CD4-positive, alpha-beta T cell treated with Interferon alpha-2 for 1 hour (primary cell): ENCODE measurements at places on chromosomes 7 and 10.

- no peak for DNase-seq
Observed at GRCh38 chr7:134781171-134781570, 1.7 kb downstream of the CALD1 start.

GRCh38 chr10:120987359-120987758 lies 136.2 kb downstream of the WDR11 start:
- DNase-seq, result no peak

DNA sequence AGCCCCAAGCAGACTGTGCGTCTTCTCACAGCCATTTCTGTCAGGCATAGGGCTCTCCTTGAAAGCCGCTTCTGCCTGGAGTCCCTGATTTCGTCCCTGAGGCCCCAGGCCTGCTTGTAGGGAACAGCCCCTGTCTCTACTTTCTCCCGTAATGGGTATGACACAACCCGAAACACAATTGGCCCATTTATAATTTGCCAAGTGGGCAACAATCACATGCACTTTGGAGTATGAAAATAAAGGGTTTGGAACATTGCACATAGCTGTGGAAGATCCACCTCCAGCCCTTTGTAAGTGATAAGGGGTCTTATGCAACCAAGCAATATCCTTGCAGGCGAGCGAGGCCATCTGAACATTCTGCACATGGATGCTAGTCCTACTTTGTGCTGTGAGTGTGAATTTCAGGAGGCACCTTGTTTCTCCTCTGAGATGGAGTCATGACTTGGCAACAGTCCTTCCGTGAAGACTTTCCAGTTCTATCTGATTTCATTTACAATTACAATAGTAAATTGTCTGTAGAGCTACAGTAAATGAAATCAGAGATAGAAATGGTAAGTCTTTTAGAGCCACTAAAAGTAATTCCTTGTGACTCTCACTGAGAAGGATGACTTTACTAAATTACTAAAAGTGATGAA lies 141.5 kb downstream of the CUBN start:
- DNase-seq, result no peak

DNA sequence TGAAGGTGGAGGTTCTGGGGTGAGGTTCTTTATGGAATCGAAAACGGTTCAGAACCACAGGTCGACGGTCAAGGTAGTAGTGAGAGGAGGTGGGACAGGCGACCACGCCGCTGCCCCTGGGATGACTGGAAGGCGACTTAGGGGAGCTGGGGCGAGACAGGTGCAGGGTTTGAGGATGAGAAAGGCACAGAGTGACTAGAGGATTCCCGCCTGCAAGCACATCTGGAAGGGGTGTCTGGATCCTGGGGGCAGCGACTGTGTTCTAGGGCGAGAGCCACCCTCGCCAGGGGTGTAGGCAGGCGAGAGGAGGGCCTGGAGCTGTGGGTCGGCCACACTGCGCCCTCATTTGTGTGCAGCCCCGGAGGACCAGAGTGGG lies 468 bp upstream of the IRF5 start:
- no peak for DNase-seq

- DNase-seq, result no peak
Observed at GRCh38 chr10:72323108-72323749, 31.5 kb downstream of the DNAJB12 start.

DNA sequence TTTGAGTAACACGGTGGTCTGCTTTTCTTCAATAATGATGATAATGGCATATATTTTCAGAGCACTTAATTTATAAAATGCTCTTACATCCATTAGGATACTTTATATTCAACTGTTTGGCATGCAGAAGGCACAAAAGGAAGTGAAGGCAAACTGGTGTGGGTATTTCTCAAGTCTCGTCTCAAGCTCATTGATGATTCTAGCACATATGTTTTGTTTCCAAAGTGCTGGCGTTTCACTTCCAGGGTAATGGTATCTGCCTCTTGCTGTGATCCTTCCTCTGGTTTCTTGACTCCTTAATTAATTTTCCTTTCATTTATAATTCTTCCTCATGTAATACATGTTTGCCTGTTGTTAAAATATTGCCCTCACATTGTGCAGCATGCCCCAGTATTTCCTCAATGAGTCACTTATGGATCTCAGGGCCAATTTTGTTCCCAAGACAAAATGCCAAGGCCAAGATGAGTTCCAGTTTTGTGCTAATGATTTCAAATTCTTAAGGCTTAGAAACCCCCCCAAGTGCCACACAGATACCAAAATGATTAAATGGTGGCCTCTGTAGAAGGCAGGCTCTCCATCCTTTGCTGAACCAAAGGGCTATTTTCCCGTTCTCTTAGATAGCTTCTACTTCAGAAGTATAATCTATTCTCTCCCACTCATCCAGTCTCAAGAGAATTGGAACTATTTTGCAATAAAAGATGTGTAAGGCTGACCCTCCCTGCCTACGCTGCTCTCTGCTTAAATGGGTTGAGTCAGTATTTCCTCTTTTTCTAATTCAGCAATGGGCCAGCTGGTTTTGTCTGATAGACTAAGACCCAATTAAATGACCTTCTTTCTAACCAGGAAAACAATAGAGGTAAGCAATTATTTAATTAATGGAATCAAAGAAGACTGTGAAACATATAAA lies 171.2 kb downstream of the ZNF365 start:
- DNase-seq, result no peak
